Activated T-cell treated with anti-CD3 and anti-CD28 coated beads, Interleukin-2, amount 50 U/mL, for 72 hours (primary cell): ENCODE measurements at places on chromosomes 3 and 15. TPM values are rescaled to one million over a fixed set of nuclear protein-coding genes. Genes with fewer than 3 reads are reported as not detected.

The MAPKAPK3 gene
- total RNA-seq, result 116 TPM

The P3H2 gene
- total RNA-seq, result not detected

The SEMA4B gene
- 15.5 TPM for total RNA-seq

GRCh38 chr3:196634224-196634623 lies 5.3 kb upstream of the NRROS start:
- DNase-seq, result no peak

DNA sequence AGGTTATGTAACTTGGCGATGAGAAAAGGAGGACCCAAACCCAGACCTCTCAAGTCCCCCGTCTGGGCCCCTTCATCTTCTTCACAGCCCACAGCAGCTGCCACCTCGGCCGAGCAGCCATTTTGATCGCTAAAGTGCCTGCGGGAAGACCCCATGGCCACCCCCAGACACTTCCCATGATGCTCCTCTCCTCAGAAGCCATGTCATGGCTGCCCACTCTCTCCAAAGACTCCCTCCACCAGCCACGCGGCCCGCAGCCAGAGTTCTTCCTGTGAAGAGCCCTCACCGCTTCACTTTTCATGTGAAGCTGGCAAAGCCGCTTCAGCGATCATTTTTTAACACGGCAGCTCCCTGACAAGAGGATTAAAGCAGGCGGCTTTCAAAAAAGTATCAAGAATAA lies 335.2 kb downstream of the RORA start:
- DNase-seq, result no peak

DNA sequence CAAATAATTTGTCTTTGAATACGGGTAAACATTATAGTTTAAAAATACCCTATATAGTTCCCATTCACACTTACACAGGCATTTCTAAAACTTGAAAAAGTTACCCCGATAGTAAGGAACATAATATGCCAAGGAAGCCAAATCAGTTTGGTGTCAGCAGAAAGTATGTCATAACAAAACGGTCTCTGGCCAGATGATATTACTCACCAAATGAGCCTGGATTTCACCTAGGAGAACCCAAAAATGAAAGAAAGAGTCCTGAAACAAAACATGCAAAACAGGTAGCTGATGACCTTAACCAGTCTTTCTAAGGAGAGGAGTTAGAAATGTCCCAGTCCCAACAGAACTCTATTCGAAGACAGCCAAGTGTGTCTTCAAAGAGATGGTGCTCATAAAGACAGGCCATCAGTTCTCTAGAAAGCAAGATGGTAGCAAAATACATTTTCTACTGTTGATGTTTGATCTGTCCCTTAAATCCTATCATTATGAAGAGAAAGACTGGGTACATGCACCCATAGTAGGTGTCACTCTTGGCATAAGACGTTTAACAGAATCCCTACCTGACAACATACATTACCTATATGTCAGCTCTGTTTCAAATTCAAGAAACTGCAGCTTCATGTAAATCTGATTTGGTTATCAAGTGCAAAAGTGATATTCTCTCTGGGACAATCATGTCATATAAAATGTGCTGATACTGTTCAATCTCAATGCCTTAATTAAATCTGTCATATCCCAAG lies 942.5 kb downstream of the ROBO1 start:
- DNase-seq, result no peak
